Bone marrow (tissue), 2 donors: ENCODE measurements at places on chromosomes 2 and 18.

DNA sequence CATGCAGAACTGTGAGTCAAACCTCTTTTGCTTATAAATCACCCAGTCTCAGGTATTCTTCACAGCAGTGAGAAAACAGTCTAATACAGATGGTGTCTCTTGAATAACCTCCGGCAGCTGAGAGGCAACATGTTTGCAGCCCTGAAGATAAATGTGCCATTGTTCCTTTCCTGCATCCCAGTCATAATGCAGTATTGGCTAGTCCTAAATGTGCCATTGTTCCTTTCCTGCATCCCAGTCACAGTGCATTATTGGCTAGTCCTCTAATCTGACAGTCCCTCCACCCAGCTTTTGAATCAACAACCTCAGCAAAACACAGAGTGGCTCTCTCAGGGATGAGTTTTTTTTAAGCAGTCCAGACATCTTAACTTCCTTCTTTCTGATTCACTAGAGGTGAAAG lies 550.7 kb downstream of the RIT2 start:
- DNase-seq: no peak

DNA sequence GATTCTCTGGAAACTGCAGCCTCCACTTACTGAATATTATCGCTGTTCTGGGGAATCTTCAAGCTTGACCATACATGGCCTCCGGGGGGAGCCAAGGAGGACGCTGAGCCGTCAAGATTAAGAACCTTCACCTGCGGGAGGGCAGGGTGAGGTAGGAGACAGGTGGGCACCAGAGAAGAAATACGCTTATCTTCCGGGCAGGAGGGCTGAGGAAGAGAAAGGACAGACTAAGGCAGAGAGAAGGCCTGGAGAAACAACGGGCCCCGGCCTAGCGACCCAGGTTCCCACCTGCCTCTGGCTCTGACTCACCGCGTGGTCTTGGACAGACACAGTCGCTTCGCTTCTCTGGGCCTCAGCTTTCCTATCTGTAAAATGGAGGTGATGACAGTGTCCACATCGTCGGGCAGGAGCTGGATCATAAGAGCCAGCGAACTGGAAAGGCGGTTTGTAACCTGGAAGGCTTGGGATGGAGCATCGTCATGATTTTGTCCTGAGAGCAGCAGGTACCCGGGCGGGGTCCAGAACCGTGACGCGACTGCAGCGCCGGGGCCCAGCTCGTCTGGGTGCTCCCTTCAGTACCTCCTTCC lies 659 bp downstream of the ZNF142 start:
- no peak for DNase-seq

- DNase-seq: no peak
These were observed 139.3 kb upstream of the ID2 start for GRCh38 chr2:8542381-8543059.

DNA sequence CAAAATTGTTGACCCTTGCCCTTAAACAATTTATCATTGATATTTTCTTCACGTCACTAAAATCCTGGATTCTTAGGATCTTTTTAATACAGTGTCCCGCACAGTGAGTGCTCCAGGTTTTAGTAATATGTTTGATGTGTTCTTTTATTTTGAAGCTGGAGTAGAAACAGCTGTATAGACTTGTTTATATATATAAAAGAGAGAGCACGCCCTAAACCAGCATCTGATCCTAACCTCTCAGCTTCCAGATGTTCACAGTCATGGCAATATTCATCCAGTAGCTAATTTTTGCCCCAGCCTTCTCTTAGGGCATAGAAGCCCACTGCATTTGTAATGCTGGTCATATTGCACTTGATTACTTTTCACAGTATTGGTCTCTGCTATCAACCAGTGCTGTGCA lies 170.0 kb upstream of the EPAS1 start:
- DNase-seq: no peak

DNA sequence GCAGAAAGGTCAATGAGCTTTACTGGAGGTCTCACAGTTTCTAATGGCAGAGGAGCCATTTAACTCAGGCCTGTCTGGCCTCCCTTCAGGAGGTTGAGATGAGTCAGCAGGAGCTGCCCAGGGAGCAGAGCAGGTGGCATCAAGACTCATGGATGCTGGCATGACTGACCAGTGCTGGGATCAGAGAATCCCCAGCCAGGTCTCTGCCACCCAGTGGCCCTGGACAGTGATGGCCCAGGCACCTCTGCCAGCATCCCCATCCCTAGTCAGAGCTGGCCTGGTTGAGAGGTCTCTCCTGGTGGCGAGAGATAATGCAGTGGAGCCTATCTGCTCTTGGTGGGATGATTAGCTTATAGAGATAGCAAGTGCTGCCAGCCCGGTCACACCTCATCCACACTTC lies 43.1 kb downstream of the GYPC start:
- no peak for DNase-seq

GRCh38 chr18:55868909-55869308 lies 280.9 kb upstream of the TCF4 start:
- no peak for DNase-seq

DNA sequence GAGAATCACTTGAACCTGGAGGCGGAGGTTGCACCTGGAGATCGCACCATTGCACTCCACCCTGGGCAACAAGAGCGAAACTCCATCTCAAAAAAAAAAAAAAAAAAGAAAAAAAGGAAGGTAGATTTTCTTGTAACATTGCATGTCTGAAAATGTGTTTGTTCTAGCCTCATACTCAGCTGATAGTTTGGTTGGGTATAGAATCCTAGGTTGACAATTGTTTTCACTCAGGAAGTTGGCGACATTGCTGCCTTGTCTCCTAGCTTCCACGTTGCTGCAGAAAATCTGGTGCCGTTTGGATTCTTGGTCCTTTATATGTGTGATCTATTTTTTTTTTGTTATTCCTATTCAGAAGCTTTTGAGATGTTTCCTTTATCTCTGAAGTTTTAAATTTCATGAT lies 4.7 kb downstream of the ING5 start:
- no peak for DNase-seq

- DNase-seq: no peak
These were observed 31.9 kb downstream of the SOX11 start for GRCh38 chr2:5723791-5724735.

- no peak for DNase-seq
These were observed 45.5 kb upstream of the ZSWIM2 start for GRCh38 chr2:186894478-186894877.

DNA sequence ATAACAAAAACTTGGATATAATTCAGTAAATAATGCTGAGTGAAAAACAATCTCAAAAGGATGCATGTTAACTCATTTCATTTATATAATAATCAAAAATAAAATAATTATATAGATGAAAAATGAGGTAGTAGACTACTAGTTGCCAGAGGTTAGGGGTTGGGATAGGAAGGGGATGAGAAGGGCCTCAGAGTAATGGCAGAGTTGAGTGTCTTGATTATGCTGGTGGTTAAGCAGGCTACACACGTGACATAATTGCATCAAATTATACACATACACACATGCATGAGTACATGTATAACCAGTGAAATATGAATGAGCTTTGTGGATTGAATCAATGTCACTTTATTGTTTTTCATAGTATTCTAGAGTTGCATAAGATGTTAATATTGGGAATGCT lies 201.0 kb downstream of the RIT2 start:
- no peak for DNase-seq

DNA sequence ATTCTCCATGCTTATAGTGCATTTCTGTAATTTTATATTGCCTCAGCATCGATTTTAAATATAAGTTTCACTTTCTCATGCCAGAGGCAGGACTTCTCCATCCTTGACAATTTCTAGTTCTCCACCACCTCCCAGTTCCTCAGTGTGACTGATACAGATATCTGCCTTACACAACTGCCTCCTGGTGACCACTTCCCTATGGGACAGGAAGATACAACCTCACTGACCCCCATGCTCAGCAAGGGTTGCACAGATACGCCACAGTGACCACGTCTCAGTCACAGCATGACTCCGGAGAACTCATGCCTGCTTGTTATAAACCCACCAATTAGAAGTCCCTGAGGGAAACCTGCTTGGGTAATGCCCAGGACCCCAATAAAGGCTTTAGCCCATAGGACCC lies 284.0 kb upstream of the MC4R start:
- no peak for DNase-seq

- no peak for DNase-seq
These were observed 151.2 kb downstream of the FMNL2 start for GRCh38 chr2:152485954-152486736.

- DNase-seq: peak; percentile 34
These were observed 91.7 kb upstream of the EPC2 start for GRCh38 chr2:148552675-148553331.

DNA sequence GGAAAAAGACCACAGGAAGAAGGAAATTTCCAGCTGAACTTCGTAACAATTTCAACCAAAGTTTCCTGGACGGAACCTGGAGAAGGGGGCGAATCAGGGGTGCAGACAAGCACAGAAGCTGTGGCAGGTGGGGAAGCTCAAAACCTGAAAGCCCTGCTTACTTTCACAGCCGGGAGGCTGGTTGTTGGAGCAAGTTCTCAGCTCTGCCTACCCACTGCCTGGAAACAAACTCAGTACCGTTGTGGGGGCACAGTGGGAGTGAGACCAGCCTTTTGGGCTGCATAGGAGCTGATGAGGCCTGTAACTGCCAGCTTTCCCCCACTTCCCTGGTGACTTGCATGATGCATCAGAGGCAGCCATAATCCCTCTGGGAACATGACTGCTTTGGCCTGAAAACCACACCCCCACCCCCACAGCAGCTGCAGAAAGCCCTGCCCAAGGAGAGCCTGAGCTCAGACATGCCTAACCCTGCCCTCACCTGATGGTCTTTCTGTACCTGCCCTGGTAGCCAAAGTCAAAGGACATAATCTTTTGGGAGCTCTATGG lies 207.0 kb upstream of the VWC2L start:
- DNase-seq: no peak

GRCh38 chr18:74901362-74902146 lies 303.9 kb downstream of the ZNF407 start:
- DNase-seq: peak; percentile 5

DNA sequence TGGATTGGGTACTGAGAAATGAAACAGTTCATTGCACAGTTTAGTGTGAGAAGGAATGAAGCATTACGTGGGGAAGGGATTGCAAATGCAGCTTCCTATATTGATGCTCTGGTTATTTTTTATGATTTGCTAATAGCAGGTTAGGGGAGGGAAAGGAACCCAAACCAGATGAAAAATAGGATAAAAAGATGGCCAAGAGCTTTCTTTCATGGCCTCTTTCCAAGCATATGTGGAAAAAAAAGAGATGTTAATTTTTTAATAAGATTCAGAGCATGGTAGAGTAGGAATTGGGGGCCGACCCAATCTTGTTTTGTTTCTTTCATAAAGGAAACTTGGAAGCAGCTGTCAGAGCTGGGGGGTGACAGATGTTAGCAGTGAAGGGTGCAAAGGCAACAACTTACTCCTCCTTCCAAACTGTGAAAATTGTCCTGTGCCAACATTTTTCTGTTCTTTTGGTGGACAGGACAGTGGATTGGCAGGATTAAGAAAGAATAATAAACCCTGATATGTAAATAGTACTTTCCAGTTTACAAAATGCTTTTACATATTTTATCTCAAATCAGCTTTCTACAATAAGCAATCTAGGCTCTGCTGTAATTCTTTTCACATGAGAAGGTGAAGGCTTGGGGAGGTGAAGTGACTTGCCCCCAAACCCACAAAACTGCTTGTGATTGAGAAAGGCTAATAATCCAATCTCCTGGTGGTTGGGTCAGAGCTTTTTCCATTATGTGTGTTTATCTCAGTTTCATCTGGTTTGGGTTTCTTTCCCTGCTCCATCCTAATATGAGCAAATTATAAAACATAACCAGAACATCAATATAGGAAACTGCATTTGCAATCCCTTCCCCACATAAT lies 270.1 kb downstream of the ETAA1 start:
- DNase-seq: no peak

DNA sequence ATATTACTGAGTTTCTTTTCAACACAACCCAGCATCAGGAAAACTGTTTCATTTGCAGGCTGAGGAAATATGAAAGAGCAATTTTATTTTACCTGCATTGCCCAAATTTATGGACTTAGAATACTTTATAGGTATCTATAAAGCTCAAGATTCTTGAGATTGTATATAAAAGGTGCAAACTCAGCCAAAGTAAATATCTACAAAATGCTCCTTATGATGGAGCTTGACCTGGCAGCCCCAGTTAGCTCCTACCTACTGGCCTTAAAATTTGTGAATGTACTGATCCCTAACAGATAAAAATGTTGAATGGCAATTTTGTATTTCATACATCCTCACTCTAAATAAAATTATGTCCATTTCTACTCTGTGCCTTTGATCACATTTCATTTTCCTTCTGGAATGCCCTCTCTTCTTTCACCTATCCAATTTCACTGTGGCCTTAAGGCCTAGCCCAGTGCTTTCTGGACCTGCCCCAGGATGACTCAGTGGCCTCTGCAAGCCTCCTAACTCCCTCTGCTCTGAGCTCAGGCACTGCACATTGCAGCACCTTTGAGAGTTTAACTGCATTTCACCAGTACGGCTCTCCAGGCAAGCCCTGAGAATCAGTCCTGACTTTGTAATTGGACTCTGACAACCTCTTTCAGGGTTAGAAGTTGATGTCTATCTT lies 125.9 kb downstream of the ANTXR1 start:
- no peak for DNase-seq

GRCh38 chr2:219386532-219387280 lies 1.0 kb downstream of the DNPEP start:
- DNase-seq: no peak

GRCh38 chr2:24181849-24182248 lies 7.0 kb downstream of the FAM228A start:
- no peak for DNase-seq

- DNase-seq: no peak
These were observed 13.5 kb upstream of the XDH start for GRCh38 chr2:31428001-31428418.

DNA sequence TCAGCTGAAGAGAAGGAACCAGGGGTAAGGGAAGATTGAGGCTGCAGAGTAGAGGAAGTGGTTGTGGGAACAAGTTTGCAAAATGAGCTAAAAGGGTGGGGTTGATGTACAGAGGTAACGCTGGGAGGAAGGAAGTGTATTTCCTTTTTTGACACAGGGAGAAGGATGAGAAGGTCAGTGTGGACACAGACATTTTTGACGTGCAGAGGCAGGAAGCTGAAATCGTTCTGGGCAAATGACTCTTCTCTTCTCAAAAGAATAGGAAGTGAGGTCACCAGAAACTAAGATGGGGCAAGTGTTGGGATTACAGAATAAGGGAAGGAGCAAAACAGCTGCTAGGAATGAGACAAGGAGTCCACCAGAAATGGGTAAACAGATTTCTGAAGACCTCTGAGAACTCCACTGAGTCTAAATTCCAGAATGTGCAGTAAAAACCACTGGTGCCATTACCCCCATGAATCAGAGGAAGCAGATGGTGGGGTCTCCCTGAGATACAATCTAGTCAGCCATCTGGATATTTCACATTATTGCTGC lies 20.0 kb upstream of the RNF149 start:
- DNase-seq: peak; percentile 93

DNA sequence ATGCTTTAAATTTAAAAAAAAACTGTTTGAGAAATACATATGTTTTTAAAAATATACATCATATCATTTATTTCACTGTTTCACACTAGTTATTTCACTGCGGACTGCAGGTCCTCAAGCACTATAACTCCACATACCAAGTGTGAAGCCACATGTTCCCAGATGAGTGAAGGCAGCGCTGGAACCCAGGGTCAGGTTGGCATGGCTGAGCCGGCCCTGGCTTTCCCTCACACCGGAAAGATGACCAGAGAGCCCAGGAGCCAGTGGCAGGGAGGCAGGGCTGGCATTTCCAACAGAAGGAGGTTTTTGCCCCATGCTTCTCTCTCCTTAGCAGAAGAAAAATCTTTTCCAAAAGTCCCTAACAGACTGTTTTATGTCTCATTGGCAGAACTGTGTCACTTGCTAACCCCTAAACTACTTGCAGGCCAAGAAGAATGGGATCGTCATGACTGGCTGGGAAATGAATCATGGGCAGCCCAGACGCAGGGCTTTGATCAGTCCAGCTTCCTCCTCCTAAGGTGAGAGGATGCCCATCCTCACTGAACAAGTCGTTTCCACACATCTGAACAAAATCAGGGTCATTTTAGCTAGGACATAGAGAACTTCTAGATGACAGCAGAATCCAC lies 287.6 kb upstream of the HNRNPA3 start:
- no peak for DNase-seq
